Natural killer cell treated with Interleukin-12 subunit alpha and Interleukin-12 subunit beta and Interleukin-15 and Interleukin-18, amount 100 ng/mL, for 72 hours (primary cell): ENCODE measurements at places on chromosomes 16 and 17. TPM values are rescaled to one million over a fixed set of nuclear protein-coding genes. Genes with fewer than 3 reads are reported as not detected.

GRCh38 chr17:74957935-74958740, 14.4 kb downstream of the HID1 start:
- H3K27ac ChIP-seq: no peak overlapping the region
- H3K36me3 ChIP-seq: no peaks in the 10 kb centered on the region
- H3K27me3 ChIP-seq: no peaks in the 10 kb centered on the region
- H3K4me1 ChIP-seq: peaks cover 9% of the 10 kb centered on the region

- peaks cover 28% of the 10 kb centered on the region for H3K27me3 ChIP-seq
- no peak for DNase-seq
- no peak overlapping the region for H3K27ac ChIP-seq
- no peak overlapping the region for H3K4me3 ChIP-seq
- no peaks in the 10 kb centered on the region for H3K36me3 ChIP-seq
- peaks cover 13% of the 10 kb centered on the region for H3K4me1 ChIP-seq
Measured at GRCh38 chr16:29896841-29897240, 2.5 kb downstream of the SEZ6L2 start.

Gene CAMKK1
- 1.5 TPM for total RNA-seq

- H3K4me3 ChIP-seq: no peak overlapping the region
- no peaks in the 10 kb centered on the region for H3K4me1 ChIP-seq
- H3K36me3 ChIP-seq: no peaks in the 10 kb centered on the region
- no peak overlapping the region for H3K27ac ChIP-seq
- no peak for DNase-seq
- no peaks in the 10 kb centered on the region for H3K27me3 ChIP-seq
Measured at GRCh38 chr17:30534298-30534697, 57.1 kb downstream of the GOSR1 start.

- no peaks in the 10 kb centered on the region for H3K36me3 ChIP-seq
- peak; percentile 65 for DNase-seq
- peak overlapping the region; percentile 96 for H3K27ac ChIP-seq
Measured at GRCh38 chr17:78748048-78748729, 33.9 kb downstream of the CYTH1 start.

DNA sequence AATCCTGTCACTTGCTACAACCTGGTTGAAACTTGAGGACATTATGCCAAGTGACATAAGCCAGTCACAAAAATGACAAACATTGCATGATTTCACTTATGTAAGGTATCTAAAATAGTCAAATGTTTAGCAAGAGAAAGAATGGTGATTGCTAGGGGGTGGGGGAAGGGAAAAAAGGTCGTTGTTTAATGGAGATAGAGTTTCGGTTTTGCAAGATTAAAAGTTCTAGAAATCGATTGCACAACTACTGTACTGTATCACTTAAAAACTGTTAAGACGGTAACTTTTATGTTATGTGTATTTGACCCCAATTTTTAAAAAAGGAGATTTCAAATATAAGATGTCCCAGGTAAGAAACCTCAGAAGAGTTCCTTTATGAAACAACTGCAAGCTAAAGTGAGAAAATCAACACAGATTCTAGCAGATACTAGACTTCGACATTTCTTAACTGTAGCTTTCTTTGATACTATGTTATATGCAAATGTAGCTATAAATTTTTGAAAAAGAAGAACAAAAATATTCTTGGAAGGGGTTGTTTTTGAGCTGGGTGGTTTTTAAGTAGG, 5.9 kb downstream of the MEOX1 start:
- no peak for DNase-seq
- H3K27ac ChIP-seq: peak overlapping the region; percentile 13
- peaks cover 6% of the 10 kb centered on the region for H3K4me1 ChIP-seq
- H3K36me3 ChIP-seq: no peaks in the 10 kb centered on the region
- peaks cover 8% of the 10 kb centered on the region for H3K27me3 ChIP-seq

DNA sequence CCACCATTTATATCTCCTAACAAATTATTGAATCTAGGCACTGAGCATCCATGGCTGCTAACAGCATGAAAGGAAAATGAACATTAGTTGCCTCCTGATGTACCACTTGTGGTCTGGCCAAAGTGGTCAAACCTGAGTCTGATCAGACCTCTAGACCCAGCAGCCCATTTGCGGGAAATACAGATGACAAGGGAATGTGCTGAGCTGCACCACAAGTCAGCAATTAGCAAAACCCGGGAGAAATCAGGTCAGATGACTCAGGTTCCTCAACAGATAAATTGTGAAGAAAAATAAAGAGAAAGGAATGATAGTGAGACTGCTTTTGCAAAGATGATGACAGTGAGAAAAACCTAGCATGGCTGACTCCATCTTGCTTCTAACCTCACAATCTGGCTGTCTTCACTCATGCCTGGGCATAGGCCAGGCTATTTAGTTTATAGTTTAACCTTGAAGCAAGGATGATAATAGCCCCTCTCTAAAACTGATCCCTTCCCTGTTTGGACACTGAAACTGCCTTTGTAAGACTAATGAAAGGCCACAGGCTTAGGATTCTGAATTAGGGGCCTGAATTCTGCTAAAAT, 142.7 kb upstream of the ASIC2 start:
- no peaks in the 10 kb centered on the region for H3K36me3 ChIP-seq
- peaks cover 12% of the 10 kb centered on the region for H3K27me3 ChIP-seq
- no peak for DNase-seq
- no peak overlapping the region for H3K27ac ChIP-seq
- H3K4me1 ChIP-seq: no peaks in the 10 kb centered on the region

GRCh38 chr16:78796221-78796866, 696.9 kb downstream of the WWOX start:
- H3K4me1 ChIP-seq: peaks cover 22% of the 10 kb centered on the region
- H3K27ac ChIP-seq: no peak overlapping the region
- DNase-seq: no peak
- no peak overlapping the region for H3K4me3 ChIP-seq

- H3K36me3 ChIP-seq: no peaks in the 10 kb centered on the region
- H3K27me3 ChIP-seq: peaks cover 30% of the 10 kb centered on the region
- H3K4me1 ChIP-seq: no peaks in the 10 kb centered on the region
Measured at GRCh38 chr17:66873962-66874361, 39.0 kb downstream of the CACNG5 start.
